NCI-H2171 treated with DMSO at 0.1 percent for 48 hours (cell line): ENCODE measurements at places on chromosomes 5 and 9.

- DNase-seq = no peak
Observed at GRCh38 chr9:96138616-96139015, 163.4 kb downstream of the HSD17B3 start.

DNA sequence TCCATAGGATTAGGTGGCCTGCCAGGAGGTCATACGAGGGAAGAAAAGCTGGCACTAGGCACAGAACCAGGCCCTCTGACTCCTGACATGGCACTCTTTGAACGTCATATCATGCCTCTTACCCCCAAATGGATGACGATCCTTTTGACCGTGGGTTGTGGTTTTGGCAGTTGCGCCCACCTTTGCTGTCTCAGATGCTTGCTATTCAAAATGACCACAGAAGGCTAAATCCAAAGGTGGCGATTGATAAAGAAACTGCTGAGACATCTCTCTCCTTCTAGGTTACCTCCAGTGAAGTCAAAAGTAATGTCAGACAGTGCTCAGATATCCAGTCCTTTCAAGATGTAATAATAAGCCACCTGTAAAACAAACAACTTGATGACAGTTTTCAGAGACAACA is 385.0 kb downstream of the EFNA5 start:
- DNase-seq = no peak

- no peak for DNase-seq
Observed at GRCh38 chr5:61582205-61582820, 250.3 kb downstream of the ZSWIM6 start.

- no peak for DNase-seq
Observed at GRCh38 chr9:127210851-127211730, 53.5 kb upstream of the GARNL3 start.

GRCh38 chr9:130198501-130199179 is 26.4 kb downstream of the NCS1 start:
- DNase-seq = peak; percentile 43

DNA sequence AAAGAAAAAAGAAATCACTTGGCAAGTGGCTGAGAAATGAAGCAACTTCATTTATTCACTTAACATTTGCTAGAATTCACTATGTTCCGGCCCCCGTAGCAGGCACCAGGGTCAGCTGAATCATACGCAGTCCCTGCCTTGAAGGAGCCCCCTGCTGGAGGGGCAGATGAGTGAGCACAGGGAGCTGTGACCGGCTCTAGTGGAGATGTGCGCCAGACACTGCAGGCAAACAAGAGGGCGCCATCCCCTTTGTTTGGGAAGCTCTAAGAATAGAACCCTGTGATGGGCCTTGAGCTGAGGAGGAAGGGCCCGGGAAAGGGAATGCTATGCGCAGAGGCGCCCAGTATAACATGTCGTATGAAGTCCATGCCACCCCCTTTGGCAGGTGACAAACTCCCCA is 20.2 kb upstream of the RPL26L1 start:
- peak; percentile 27 for DNase-seq

- no peak for DNase-seq
Observed at GRCh38 chr5:171660434-171660833, 125.2 kb upstream of the SMIM23 start.

DNA sequence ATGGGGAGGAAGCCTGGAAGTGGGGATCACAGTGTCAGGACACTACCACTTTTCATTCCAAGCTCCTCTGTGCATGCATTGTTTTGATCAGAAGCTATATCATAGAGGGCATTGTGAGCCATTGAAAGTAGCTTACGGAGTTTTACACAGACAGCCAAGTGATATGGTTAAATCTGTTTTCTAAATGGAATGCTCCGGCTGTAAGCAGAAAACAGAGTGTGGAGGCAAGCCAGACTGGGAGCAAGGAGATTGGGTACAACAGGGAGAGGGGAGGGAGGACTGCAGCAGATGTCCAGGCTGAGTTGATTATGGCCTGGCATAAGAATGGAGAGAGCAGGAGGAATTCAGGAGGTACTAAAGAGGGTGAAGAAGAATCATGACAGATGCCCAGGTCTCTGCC is 15.5 kb upstream of the SOWAHA start:
- DNase-seq = no peak

- DNase-seq = peak; percentile 66
Observed at GRCh38 chr5:62256161-62257019, 49.6 kb upstream of the KIF2A start.

DNA sequence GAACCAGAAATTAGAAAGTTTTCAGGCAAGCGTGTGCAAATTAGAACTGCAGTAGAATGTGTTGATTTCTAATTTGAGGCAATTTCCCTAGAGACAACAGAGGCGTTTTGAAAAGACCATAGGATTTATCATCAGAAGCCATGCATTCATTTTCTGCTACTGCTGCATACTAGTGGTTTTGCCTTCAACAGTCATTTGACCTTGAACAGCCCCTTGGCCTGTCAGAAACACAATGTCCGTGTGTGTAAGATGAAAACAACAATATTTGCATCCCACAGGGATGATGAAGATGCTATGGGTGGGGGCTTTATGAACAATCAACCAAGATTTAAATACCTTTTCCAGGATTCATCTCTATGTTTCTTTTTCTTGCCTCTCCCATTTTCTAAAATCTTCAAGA is 73.7 kb downstream of the PDE4D start:
- no peak for DNase-seq

DNA sequence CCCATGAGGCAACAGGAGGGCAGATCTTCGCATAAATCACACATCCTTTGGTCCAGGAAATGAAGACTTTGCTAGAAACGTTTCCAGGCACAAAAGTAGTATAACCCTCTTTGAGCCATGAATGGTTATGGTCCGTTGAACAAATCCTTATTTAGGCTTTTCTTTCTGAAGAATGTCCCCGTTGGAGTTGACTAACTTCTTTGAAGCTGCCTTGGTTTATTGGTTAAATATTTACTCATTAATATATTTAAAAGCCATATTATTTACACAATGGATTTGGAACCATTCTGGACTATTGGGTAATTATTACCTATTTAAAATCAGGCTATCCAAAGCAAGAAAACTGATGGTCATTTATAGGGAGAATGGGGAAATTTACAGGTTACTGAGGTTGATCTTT is 347.6 kb upstream of the SLC30A5 start:
- no peak for DNase-seq

DNA sequence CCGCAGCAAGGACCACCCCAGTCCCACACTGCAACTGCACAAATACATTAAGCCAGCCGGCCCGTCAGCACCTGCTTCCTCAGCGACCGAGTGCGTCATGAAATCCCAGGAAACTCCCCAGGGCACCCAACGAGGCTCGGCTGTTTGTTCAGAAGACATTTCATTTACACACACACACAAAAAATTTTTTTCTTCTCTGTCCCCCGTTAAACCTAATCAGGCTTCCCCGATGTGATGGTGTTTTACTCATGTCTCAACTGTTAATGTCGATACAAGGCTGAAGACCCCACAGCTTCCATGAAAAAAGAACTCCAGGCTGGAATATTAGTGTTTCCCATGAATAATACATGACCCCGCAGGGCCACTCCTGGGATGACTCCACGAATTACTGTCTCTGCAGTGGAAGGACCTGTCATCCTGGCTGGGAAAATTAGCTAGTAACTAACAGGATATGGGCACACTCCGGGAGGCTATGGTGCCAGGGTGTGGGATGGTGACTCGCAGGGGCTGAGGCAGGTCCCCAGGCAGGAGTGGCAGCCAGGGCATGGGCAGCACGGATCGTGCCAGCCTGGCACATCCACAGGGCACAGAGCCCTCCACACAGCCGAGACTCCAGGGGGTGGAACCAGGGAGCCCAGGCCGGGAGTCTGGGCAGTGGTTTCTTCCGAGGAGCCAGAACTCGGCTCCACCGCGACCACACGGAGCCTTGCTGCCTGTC is 102.4 kb downstream of the VAV2 start:
- peak; percentile 44 for DNase-seq

GRCh38 chr5:57976506-57976905 is 483.4 kb downstream of the PLK2 start:
- DNase-seq = no peak

- DNase-seq = no peak
Observed at GRCh38 chr5:168096525-168096924, 194.9 kb upstream of the WWC1 start.

- no peak for DNase-seq
Observed at GRCh38 chr5:68554571-68555279, 339.2 kb downstream of the PIK3R1 start.

- no peak for DNase-seq
Observed at GRCh38 chr5:91998774-91999173, 615.7 kb upstream of the ARRDC3 start.

- peak; percentile 81 for DNase-seq
Observed at GRCh38 chr9:113649054-113649453, 185.5 kb downstream of the RGS3 start.

- no peak for DNase-seq
Observed at GRCh38 chr9:5388026-5388819, 48.5 kb upstream of the RLN1 start.

DNA sequence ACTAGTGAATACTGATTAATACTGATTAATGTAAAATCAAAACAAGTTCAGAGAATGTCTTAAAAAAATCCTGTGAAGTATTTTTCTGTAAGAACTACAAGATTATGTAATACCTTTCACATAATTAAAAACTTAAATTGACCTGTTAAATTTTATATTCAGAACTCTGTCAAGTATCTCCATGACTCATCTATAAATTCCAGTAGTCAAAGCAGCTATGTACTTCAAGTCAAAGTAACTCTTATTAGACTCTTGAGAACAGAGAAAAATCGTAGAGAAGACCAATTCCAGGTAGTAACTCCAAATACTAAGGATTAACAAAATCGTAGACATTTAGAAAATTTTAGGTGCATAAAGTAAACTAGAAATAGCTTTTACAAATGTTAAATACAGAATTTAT is 77.1 kb downstream of the HOMER1 start:
- DNase-seq = no peak

- DNase-seq = no peak
Observed at GRCh38 chr5:134758176-134758503, 439 bp upstream of the DDX46 start.

GRCh38 chr5:59340637-59341036 is 552.9 kb downstream of the PDE4D start:
- no peak for DNase-seq

- DNase-seq = no peak
Observed at GRCh38 chr9:123121457-123121856, 88.0 kb downstream of the GPR21 start.

GRCh38 chr5:151081431-151082281 is 822 bp upstream of the TNIP1 start:
- no peak for DNase-seq

GRCh38 chr5:138850865-138851435 is 24.2 kb downstream of the LRRTM2 start:
- no peak for DNase-seq

GRCh38 chr9:137353223-137354152 is 51.4 kb upstream of the NRARP start:
- DNase-seq = no peak

GRCh38 chr9:75471549-75472114 is 383.3 kb downstream of the OSTF1 start:
- no peak for DNase-seq

DNA sequence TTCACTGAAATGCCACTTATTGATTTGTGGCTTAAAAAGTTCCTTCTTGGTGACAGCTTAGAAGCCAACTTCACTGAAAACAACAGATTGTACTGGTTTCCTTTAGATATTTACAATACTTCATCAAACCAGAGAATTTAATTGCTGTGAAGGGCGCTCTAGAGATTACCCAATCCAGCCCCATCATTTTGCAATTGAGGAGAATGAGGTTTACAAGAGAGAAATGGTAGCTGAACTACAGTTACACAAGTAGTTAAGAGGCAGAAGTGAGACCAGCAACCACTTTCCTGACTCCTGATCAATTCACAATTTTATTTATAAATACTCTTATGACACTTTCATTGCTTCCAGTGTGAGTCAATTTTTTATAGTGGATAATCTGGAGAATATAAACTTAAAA is 103.5 kb upstream of the APC start:
- no peak for DNase-seq
